ENCODE measurements at places on chromosomes 5 and 9.

GRCh38 chr9:87307848-87308247 lies 189.8 kb upstream of the DAPK1 start:
- no peak for DNase-seq

- DNase-seq: no peak
These were observed 103.3 kb upstream of the LHFPL2 start for GRCh38 chr5:78751872-78752271.

GRCh38 chr5:82952326-82952725 lies 124.9 kb downstream of the TMEM167A start:
- DNase-seq: no peak

DNA sequence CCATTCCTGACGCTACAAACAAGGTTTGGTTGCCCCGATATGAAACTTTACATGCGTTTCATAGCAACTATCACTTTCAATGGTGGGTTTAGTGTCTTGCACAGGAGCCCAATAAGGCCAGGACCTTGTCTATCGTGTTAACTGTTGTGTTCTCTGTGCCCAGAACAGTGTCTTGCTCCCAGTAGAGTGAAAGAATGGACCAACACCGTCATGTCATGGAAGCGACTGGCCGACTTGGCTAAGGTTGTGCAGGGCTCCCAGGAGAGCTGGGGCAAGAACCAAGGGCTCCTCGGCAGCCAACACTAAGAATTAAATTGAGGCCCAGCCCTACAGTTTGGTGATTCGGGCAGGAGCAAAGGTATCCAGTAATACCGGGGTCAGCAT lies 498 bp upstream of the ARHGEF37 start:
- no peak for DNase-seq

DNA sequence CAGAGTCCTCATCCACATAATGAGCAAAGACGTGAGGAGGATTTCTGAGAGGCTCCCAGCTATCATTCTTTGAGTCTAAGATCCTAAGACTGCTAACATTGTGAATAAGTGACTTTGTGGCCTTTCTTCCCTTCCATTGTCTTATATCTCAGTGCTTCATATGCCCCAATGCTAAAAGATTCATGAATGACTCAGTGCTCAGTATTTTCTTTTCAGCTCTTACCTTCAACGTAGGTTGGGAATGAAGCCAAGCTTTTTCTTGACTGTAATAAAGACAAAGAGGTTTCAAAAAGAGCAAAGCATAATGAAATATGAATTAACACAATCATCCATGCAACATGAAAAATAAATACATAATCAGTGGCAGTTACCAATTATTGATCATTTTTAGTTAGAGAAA lies 146.4 kb downstream of the ENTREP1 start:
- no peak for DNase-seq

DNA sequence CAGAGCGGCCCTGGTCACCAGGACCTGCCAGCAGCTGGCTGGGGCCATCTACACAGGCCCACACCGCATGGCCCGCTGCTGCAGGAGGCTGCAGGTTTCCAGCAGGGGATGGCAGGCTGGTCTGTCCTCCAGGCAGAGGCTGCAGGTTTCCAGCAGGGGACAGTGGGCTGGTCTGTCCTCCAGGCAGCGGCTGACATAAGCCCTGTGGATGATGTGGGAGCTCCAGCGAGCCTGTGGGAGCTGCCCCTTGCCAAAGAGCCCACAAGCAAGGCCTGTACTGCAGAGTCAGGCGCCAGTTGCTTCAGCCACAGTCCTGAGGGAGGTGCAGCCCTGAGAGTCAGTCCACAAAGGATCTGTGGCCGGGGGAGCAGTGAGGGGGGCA lies 18.5 kb downstream of the TPPP start:
- no peak for DNase-seq

DNA sequence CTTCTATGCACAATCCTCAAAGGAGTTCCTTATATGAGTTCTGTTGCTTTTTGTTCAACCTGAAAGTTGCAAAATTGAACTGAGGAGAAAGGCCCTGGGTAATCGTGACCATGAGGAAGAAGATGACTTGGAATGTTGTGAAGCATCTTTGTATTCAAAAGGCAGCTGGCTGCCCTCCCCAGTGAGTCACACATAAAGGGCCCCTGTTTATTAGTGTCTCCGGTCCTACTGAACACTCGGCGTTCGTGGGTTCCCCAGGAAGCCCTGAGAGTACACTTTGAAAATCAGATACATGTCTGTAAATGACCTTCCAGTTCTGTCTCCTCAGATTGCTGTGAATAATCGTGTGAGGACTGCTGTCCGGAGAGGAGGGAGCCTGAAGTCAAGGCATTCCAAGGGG lies 73.6 kb downstream of the C9orf153 start:
- no peak for DNase-seq

- no peak for DNase-seq
These were observed 13.0 kb upstream of the ABLIM3 start for GRCh38 chr5:149128023-149128875.

- no peak for DNase-seq
These were observed 25.2 kb downstream of the OCLN start for GRCh38 chr5:69517763-69518212.

- no peak for DNase-seq
These were observed 16.7 kb upstream of the MED10 start for GRCh38 chr5:6395102-6395445.

DNA sequence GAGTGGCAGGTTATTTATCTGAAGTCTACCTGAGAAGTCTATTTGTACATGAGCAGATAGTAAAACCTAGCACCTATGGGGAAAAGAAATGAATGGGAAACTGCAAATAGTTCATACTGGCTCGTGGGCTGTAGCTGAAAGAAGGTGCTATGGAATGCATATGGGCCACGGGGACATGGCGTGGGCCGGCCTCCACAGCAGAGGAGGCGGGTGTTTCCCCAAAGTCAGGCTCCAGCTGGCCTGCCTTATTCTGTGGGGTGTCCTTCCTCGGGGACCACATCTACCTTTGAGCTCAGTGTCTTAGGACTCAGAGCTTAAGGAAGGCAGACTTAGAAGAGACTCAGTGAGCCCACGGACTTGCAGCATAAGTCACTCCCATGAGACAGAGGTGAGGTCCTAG lies 350.5 kb upstream of the PANK3 start:
- DNase-seq: no peak

DNA sequence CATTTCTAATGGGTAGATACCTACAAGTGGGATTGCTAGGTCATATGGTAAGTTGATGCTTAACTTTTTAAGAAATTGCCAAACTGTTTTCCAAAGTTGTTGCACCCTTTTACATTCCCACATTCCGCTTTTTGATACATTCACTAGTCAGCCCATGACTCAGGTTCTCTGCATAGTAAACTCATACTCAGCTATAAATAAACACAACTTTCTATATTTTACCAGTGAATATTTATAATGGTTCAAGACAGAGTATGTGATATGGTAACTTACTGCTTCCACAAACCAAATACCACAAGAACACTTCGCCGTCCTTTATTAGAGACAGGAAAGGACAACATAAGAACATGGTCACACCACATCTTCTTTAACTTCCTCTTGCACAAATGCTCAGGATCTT lies 54.0 kb downstream of the PLPP1 start:
- no peak for DNase-seq

- peak; percentile 44 for DNase-seq
These were observed 54.9 kb downstream of the COL15A1 start for GRCh38 chr9:98998441-98999151.

- no peak for DNase-seq
These were observed 556.3 kb upstream of the KLF4 start for GRCh38 chr9:108045851-108046250.

- DNase-seq: no peak
These were observed 88.6 kb upstream of the MYO10 start for GRCh38 chr5:17024686-17025180.

DNA sequence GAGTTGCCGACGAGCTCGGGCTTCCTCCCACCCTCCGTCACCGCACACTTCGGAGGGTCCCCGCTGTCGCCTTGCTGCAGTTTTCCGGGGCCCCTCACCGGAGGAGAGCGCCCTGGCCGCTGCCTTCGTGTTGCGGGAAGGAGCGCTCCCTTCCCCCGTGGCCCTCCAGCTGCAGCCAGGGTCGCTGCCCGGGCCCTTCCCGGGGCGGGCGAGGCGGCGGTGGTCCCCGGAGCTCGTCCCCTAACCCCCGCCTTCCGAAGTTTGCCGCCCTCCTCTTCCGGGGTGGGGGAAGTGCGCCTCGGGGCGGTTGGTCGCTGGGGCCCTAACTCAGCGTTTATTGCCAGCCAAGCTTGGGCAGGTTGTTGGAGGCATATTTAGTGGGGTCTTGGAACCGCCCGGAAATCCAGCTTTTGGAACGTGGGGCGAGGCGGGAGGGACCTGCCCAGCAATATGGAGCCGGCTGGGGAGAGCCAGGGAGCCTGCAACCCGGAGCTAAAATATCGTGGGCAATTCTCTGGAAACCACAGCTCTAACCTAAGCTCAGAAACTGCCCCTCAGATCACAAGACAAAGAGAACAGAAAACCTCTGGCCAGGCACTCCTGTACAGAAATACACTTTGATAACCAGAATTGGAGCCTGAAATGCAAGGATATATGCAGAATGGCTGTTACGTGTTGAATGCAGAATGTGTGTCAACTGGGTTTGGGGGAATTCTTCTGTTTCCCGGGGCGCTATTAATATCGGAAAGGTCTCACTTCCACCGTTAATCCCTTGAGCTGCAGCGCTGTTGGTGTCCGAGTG lies 890 bp downstream of the PIK3R1 start:
- DNase-seq: peak; percentile 34

GRCh38 chr9:9820436-9820835 lies 792.4 kb downstream of the PTPRD start:
- DNase-seq: no peak

GRCh38 chr9:120878188-120879130 lies 1.5 kb upstream of the PHF19 start:
- DNase-seq: no peak

DNA sequence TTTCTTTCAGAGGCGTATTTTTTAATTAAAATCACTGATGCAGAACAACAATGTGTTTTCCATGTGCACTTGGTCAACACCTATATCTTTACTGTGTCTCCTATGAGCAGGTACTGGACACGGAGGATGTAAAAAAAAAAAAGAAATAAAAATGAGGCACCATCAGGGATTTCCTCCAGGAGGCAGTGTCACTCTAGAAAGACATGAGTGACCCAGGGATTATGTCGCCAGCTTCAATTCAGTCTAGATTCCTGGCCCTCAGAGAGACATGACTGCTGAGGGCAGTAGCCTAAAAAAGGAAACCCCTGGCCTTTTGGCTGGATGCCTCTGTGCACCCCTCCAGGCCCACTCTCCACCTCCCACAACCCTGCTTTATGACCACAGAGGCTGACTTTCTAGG lies 18.3 kb upstream of the IL33 start:
- DNase-seq: no peak

- no peak for DNase-seq
These were observed 51.4 kb downstream of the COL5A1 start for GRCh38 chr9:134693011-134693410.

DNA sequence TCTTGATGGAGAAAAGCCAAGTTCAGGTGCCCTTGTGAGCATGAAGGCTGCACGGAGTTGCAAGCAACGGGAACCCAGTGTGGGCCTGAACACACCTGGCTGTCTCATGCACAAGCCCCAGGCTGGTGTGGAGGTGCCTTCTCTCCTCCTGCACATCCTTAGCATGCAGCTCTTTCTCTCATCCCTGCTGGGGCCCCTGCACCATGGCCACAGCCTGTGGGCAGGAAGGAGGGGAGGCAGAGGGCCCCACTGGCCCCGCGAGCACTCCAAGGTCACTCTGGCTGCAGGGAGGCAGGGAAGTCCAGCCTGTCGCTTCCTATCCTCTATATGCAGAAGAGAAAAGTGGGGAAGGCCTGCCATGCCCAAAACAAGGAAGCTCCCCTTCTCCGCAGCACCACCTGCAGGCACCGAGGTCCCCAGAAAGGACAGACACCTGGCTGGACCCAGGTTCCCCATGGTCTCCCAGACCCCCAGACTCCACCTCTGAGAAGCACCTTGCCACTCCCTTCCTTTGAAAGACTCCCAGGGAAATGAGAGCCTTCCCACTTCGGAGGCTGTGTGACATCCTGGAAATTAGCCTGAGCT lies 18.6 kb downstream of the STKLD1 start:
- DNase-seq: no peak

- no peak for DNase-seq
These were observed 54.4 kb downstream of the ARRDC3 start for GRCh38 chr5:91328743-91329142.

DNA sequence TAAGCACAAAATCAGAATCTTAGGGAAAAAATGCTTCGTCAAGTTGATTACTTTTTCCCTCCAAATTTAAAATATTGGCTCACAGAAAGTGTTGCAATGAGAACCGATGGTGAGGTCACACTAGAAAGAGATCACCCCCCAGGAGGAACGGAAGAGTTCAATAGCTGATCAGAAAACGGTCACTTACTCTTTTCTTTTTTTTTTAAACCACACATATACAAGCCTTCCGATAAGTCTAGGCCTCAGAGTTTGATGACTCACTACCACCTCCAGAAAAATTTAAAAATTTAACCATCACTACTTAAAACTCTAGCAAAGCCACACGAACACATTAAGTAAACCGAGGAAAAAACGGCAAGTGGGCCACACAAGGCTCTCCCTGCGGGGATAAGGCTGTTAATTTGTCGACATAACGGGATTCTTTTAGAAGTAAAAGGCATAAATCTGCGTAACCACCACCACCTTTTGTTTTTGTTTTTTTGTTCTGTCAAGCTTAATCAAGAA lies 1.2 kb downstream of the SURF4 start:
- DNase-seq: no peak

DNA sequence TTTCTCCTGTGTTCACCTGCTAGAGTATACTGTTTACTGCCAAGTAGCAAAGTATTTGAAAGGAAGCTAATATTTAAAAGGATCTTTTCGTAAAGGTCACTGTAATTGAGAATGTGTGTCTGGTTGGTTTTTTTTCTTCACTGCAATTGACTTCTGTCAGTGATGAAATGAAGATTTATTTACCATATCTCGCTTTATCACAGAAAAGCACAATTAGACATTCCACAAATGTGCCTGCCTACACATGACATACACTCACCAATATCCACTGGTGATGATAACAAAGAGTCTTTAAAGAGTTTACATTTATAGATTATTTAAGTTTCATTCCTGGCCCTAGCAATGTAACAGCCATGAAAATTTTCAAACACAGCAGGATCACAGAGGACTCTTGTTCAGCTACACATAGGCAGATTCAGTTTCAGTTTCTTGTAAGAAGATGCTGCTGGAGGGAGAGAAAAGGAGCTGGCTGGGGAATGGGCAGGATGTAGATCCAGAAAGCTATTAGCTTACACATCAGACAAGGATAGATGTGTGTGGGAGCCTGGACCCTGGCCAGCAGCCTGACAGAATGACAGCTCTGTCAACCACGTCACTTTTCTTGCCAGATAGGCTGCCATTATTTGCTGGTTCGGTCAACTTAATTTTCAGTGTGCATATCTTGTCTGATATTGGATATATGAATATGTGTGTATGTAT lies 104.0 kb downstream of the GDNF start:
- DNase-seq: no peak

- DNase-seq: no peak
These were observed 66.6 kb downstream of the PHF2 start for GRCh38 chr9:93642961-93643360.

GRCh38 chr9:32832346-32832745 lies 49.0 kb downstream of the TMEM215 start:
- DNase-seq: no peak

DNA sequence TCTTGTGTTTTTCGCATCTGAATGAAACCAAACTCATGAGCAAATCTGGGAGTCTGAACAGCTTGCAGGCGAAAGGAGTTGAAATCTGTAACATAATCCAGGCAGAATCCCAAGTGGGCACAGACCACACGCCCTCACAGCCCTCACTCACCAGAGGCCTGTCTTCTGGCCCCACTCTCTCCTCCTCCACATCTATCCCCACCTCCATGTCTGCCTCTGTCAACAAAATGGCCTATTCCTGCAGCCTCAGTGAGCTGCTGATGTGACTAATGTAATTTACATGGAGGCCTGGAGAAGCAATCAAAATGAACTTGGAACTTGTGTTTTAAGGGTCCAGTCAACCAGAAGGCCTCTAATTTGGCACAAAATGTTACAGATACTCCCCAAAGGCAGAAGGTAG lies 136.6 kb downstream of the GNA14 start:
- DNase-seq: no peak
